ENCODE measurements at places on chromosomes 3 and 15.
A peak's percentile ranks its signal among the peaks of the same experiment; 100 is the strongest.

- DNase-seq: no peak
Measured at GRCh38 chr3:142984255-142984654, 17.1 kb upstream of the U2SURP start.

DNA sequence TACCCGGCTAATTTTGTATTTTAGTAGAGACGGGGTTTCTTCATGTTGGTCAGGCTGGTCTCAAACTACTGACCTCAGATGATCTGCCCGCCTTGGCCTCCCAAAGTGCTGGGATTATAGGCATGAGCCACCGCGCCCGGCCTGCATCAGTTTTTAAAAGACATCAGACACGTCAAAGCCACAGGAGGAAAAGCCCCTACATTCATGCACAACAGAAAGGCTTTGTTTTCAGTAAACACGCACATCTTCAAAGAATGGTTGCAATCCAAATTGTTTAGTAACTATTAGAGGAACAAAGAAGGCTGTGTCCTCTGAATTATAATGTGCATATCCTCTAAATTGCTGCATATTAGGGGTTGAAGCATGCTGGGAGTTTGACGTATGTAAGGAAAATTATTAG, 53.3 kb downstream of the BTD start:
- no peak for DNase-seq

DNA sequence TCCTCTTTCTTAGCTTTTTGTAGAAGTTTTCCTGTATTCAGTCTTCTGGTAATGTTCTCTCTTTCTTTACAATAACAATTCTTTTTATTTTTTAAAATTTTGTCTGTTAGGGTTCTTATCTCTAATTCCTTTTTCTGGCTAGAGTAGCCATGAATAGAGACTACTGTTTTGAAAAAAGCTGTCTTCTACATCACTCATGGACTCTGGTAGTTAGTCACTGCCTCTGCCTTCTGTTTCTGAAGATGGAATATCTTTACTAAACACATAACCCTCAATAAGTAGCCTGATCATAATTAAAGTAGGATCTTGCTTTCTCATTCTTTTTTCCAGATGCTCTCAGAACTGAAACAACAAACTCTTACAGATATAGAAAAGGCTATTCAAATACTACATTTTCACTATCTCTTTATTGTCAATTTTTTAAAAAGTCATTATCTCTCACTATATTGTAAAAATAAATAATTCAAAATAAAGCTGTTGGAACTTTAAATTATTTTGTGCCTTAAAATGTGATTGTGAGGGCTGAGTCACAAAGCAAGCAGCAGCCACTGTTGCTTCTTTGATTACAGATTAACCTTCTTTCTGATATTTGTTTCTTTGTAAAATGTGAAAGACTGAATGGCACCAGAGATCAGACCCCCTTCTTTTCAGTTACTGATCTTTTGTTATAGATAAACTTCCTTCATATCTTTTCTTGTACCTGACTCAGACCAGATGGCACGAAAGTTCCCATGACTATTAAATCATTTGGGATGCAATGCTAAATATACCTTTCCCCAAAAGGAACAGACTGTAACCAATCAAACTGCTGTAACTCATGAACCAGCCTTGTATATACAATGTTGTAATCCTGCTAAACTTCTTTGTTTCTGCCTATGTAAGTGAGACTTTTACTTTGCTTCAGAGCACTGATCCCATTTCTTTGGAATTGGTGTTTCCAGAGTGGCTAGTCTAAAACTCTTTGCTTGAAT, 1159.5 kb downstream of the IGSF11 start:
- no peak for DNase-seq

- no peak for DNase-seq
Measured at GRCh38 chr15:91892436-91892835, 38.9 kb downstream of the SLCO3A1 start.

- DNase-seq: no peak
Measured at GRCh38 chr3:186287711-186288110, 74.3 kb downstream of the DGKG start.

DNA sequence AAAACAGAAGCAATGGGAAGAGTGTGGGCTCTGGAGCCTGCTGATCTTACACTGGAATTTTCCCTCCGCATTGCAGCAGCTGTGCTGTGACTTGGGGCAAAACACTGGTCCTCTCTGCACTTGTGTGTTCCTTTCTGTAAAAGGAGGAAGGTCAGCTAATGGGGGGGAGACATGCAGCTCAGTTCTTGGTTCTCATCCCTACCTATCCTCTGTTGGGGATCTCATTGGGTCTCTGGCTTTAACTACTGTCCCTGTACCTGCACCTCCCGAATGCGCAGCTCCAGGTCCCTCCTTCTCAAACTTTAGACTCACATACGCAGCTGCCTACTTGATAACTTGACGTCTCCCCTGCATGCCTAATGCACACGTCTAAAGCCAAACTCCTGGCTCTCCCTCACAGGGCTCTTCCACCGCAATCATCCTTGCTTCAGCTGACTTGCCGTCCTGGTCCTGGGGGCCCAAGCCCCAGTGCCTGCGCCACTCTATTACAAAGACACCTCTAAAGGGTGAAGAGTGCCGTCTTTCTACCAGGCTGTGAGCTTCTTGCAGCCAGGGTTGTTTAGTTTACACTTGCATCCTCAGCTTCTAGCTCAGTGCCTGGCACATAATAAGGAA, 5.9 kb upstream of the TMEM44 start:
- no peak for DNase-seq

DNA sequence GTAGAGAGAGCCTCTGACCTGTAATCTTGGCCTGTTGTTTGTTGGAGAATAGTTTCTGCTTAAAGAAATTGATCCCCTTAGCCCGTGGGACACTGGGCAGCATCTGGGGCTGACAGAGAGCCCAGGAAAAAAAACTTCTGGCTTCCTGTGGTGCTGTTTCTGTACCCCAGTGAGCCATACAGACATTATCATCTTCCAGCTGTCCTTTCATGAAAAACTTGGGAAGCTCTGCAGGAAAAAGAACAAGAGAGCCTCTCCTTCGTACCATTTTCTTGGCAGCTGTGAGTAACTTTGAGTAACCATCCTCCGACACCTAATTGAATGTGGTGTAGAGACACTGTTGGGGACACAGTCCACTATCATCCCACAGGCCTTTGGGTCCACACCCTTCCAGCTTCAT, 333.0 kb downstream of the SHQ1 start:
- DNase-seq: no peak

GRCh38 chr3:2510591-2511145, 412.0 kb downstream of the CNTN4 start:
- no peak for DNase-seq

GRCh38 chr15:81160312-81161159, 26.5 kb downstream of the CFAP161 start:
- DNase-seq: no peak

GRCh38 chr3:29568355-29568754, 287.5 kb downstream of the RBMS3 start:
- no peak for DNase-seq

GRCh38 chr3:18559331-18559842, 134.2 kb upstream of the SATB1 start:
- peak; percentile 17 for DNase-seq

GRCh38 chr15:88900982-88901418, 5.7 kb upstream of the HAPLN3 start:
- DNase-seq: no peak

DNA sequence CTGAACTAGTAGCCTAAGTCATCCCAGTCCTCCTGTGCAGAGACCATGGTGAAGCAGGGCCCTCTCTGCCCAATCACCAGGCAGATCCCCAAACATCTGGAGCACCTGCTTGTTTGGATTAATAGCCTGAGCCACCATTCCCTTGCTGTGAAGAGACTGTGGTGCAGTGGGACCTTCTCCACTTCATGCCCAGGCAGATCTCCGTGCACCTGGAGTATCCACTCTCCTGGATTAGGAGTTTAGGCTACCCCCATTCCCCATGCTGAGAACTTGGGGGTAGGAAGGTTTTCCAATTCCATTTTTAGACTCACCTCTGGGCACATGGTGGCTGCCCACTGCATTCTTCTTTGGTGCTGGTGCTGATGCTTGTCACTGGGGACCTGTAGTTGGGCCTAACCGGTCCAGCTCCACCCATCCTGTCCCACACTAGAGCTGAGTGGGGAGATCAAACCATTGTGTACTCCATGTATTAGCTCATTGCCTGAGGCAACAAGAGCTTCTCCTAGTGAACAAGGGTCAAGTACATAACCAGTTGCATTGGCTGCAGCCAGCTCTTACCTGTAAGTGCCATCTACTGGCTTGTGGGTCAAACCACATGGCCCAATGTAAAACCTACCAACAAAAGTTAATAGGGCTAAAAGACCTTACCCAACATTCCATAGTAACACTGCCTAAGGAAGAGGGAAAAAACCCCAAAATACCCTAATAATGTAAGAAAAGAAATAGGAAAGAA, 382.5 kb upstream of the CBLB start:
- peak; percentile 1 for DNase-seq

DNA sequence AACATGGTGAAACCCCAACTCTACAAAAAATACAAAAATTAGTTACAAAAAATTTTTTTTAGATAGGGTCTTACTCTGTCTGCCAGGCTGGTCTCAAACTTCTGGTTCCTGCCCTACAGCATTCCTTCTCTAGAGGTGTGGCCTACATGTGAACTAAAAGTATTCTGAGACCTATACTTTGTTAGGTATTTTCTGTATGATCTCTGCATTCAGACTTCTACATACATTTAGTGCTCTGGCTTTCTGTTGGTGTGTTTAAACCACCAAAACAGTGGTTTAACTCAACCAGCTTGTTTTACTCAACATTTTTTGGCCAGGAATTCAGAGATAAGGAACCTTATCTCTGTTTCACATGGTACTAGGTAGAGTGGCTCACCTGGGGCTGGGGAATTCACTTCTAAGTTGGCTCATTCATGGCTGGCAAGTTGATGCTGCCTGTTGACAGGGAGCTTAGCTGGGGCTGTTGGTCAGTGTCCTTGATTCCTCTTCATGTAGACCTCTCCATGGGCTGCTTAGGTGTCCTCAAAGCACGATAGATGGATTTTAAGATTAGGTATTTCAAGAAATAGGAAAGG, 41.4 kb upstream of the BSN start:
- no peak for DNase-seq

- no peak for DNase-seq
Measured at GRCh38 chr3:195105841-195106417, 165.0 kb downstream of the XXYLT1 start.

GRCh38 chr3:10558736-10559135, 53.4 kb upstream of the ATP2B2 start:
- no peak for DNase-seq

- DNase-seq: no peak
Measured at GRCh38 chr3:110164632-110165369, 827.5 kb upstream of the DPPA4 start.

- no peak for DNase-seq
Measured at GRCh38 chr3:119300991-119301391, 6.8 kb downstream of the ARHGAP31 start.

GRCh38 chr3:60755094-60755493, 496.2 kb downstream of the FHIT start:
- peak; percentile 20 for DNase-seq

DNA sequence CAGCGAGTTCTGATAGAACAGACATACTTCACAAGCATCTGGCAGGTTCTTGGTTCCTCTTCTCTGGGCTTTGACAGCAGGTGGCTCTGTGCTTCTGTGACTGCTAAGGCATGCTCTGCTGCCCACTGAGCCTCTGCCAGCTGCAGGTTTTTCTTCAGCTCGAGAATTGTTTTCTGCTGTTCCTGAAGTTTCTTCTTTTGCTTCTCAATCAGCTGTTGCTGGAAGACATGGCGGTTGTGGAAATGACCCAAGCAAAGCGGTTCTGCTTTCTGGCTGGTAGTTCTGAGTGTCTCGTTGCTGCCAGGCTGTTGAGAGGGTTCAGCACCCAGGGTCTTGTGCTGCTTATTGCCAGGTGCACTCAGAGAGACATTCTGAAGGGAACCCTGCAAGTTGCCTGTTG, 50.8 kb downstream of the CCDC191 start:
- DNase-seq: no peak

DNA sequence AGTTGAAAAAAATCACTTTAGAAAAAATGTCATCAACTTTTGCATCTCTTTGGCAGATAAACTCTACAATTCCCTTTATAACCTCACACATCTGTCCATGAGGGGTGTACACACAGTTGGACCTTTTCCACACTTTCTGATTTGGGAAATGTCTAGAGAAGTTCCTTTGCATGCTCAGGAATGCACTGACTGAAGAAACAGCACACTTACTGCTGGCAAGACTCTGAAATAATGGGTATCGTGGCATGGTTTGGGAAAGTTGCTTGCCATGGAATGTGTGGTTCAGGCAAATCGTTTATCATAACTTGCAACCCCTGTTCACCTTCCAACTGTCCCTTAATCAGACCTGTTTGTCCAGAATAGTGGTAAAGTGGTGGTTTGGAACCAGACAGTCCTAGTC, 135.3 kb upstream of the TGFBR2 start:
- DNase-seq: no peak

DNA sequence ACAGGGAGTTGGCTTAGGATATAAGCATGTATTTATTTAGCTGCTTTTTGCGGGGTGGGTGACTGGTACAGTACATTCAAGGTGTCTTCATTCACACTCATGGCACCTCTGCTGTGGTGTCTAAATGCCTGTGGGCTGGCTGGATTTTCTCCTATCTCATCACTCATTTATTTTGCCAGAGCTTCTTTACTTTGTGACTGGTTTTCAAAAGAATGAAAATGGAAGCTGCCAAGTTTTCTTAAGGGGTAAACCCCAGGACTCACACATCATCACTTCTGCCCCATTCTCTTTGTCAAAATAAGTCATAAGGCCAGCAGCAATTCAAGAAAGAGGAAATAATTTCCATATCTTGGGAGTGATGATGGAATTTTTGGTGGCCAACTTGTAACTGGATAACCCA, 493.4 kb upstream of the ALCAM start:
- no peak for DNase-seq

GRCh38 chr3:147472846-147473245, 63.7 kb downstream of the ZIC1 start:
- no peak for DNase-seq

GRCh38 chr3:9721015-9721699, 10.4 kb upstream of the BRPF1 start:
- DNase-seq: no peak

DNA sequence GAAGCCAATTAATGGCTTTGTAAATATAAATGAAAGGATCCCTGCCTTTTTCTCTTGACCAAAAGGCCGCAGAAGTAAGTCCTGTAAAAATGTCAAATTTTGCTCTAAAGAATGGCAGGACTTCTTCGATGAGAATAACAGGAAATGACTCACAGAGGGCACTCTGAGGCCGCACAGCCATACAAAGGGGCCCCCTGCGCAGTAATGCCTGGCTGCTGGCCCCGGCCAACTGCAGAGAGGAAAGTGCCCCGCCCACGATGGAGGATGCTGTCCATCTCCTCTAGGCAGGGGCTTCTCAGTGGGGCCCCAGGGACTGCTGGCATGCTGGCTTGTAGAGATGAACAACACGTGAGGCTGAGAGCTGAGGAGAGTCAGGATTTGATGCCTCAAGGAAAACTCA, 18.1 kb upstream of the SCN10A start:
- DNase-seq: no peak

DNA sequence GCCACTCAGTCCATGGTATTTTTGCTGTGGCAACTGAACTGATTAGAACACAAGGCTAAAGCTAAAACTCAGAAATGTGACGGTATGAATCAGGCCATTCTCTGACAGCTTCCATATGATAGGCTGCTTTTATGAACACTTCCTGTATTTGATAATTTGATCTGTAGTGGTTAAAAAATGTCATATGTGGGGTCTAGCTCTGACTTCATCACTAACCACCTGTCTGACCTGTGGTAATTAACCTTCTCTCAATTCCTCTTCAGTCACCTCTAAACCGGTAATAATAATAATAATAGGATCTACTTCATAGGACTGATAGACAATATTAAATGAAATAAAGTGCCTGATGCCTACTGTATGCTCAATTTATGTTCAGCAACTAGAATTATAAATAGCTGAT, 223.2 kb downstream of the MBNL1 start:
- no peak for DNase-seq

All from erythroblast (primary cell).